ENCODE measurements at places on chromosomes 5 and 9.

DNA sequence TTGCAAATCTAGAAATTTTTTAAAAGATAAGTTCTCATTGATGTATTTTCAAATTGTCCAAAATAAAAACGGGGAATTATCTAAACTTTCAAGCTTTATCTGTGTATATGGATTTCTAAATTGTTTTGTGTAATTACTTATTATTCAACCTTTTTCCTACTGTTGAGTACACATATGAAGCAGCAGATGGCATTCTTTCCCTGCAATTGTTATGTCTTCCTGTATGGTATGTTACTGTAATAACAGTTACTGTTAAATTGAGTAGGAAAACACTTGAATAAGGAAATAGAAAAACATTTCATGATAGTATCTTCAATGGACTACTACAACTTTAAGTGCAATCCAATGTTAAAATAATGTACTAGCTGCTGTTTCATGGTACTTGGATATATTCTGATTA lies 124.8 kb downstream of the RANBP17 start:
- H3K4me3 ChIP-seq, result no peak overlapping the region
- H3K27ac ChIP-seq, result no peak overlapping the region
- H3K4me1 ChIP-seq, result no peaks in the 10 kb centered on the region
- no peak for DNase-seq

GRCh38 chr9:96294159-96294545 lies 7.8 kb downstream of the HSD17B3 start:
- no peaks in the 10 kb centered on the region for H3K36me3 ChIP-seq
- H3K27ac ChIP-seq, result no peak overlapping the region

DNA sequence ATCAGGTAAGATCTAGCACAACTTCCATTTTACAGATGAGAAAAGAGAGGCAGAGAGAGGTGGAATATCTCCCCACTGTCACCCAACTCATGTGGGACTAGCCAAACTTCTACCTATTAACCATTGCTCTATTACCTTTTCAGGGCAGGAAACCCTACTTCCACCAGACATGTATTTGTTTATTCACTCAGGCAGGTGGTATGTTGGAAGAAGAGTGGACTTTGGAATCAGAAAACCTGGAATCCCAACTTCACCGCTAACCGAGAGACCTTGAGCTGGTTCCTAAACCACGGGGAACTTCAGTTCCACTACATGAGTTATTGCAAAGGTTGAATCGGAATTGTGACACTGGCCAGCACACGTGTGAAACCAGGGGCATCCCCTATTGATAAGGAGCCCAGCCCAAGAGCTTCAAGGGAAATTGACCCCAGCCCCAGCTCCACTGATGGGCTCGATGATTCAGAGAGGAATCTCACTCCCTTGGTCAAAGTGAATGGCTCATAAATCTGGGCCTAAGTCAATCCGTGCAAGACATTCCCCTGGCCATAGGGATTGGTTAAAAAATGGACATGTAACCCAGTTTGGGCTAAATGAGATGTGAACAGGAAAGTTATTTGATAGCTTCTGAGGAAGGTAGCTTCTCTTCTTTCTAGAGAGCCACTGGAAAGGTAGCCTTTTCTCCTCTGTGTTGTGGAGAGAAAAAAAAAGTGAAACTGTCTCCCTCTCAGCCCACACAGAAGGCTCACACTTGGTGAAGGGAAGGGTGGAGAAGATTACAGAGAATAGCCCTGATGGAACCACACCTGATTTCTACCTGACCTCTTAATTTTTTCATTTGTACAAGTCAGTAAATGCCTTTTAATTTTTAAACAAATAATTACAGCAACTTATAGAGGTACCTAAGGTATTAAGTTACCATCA lies 5.5 kb upstream of the GLIS3 start:
- no peak overlapping the region for H3K4me3 ChIP-seq
- no peaks in the 10 kb centered on the region for H3K4me1 ChIP-seq
- H3K36me3 ChIP-seq, result peaks cover 5% of the 10 kb centered on the region
- peaks cover 32% of the 10 kb centered on the region for H3K27me3 ChIP-seq
- DNase-seq, result no peak
- H3K27ac ChIP-seq, result no peak overlapping the region

DNA sequence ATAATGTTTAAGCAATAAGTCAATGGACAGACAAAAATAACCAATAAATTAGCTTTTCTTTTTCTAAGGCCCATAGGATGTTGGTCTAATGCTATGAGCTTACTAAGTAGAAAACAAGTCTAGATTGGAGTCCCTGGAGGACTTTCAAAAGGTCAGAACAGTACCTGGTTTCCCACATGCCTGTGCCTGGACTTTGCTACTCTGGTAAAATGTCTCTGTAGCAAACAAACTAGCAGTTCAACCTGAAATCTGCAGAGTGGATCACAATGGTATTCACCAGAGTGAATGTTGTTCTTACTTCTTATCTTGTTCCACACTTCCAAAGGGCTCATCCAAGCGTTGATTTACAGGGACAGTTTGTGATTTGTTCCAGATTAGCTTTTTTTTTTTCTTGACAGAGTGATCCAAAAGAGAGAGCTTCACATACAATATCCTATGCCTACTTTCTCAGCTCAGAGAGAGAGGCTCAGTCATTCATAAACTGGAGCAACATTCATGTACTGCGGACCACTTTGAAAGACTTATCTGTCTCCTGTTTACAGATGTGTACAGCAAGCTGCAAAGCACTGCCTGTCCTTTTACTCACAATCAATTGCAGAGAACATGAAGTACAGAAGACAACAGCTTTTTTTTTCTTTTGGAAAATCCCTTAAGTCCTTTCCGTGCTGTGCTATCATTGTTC lies 466.1 kb downstream of the SPATA31D1 start:
- DNase-seq, result no peak
- H3K36me3 ChIP-seq, result no peaks in the 10 kb centered on the region
- no peak overlapping the region for H3K4me3 ChIP-seq
- no peaks in the 10 kb centered on the region for H3K27me3 ChIP-seq

DNA sequence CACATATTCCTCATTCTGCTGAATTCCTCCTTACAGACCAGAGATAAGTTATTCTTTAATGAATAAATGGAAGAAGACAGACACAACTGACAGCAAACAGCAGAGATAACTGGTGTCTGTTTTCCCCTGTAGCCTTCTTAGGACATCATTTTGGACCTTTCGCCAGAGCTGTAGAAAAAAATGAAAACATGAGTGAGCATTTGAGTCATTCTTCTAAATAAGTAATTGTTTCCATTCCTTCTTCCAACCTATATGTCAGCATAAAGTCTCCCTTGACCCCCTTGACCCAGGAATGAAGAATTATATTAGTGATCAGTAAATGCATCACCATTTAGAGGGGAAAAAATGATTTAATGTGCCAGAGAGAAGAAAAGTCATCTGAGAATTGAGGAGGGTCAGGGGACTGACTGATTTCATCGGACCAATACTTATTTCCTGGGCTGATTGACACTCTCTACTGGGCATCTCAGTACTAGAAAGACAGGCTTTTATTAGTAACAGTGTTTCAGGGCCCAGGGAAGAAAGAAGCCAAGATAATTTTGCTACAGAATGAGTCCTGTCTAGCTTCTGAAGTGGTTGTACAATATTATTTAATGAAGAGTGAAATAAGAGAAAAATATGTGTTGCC lies 597.0 kb downstream of the PSAT1 start:
- H3K4me3 ChIP-seq, result no peak overlapping the region
- no peaks in the 10 kb centered on the region for H3K27me3 ChIP-seq
- no peaks in the 10 kb centered on the region for H3K36me3 ChIP-seq
- no peak overlapping the region for H3K27ac ChIP-seq
- no peaks in the 10 kb centered on the region for H3K4me1 ChIP-seq

- DNase-seq, result no peak
- H3K4me3 ChIP-seq, result no peak overlapping the region
- H3K27ac ChIP-seq, result no peak overlapping the region
Measured at GRCh38 chr9:29691145-29691544, 2117.9 kb upstream of the C9orf72 start.

DNA sequence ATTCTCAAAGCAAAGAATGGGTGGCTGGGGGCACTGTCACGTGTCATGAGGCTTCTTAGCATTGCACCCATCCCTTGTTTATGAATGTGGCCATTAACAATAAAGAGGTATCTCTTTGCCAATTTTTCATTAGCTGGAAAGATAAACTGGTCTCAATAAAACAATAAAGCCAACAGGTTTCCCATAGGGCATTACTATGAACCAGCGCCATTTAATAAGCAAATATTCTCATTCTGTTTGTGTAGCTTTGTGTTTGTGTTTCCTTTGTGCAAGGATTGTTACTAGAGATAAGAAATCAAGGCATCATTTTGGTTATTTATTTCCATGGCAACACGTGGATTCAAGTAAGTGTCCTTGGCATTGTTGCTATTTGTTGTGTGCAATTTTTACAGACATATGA lies 37.6 kb upstream of the CAST start:
- H3K36me3 ChIP-seq, result no peaks in the 10 kb centered on the region
- H3K4me3 ChIP-seq, result no peak overlapping the region
- DNase-seq, result no peak
- no peak overlapping the region for H3K27ac ChIP-seq

- no peaks in the 10 kb centered on the region for H3K27me3 ChIP-seq
- no peak for DNase-seq
- H3K4me1 ChIP-seq, result no peaks in the 10 kb centered on the region
- no peak overlapping the region for H3K4me3 ChIP-seq
- no peak overlapping the region for H3K27ac ChIP-seq
Measured at GRCh38 chr9:34465468-34465867, 6.9 kb downstream of the DNAI1 start.

GRCh38 chr5:73531356-73531755 lies 33.1 kb downstream of the BTF3 start:
- no peak overlapping the region for H3K27ac ChIP-seq
- no peak for DNase-seq
- no peaks in the 10 kb centered on the region for H3K4me1 ChIP-seq
- peaks cover 31% of the 10 kb centered on the region for H3K27me3 ChIP-seq

DNA sequence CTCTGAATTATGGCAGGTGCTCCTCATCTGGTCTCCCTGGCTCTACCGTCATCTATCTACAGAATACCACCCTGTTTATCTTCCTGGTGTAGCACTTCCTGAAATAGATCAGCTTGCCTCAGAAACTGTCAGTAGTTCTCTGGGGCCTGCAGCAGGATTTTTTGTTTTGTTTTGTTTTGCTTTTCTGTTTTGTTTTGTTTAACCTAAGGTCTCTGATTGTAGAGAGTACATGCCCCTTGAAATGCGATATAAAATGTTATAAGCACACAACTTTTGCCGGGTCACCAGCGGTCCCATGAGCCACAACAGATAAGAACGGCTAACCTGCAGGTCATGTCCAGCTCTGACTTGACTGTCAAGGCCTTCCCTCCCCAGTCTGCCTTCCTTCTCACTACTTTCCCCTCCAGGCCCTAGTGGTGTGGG lies 26.6 kb upstream of the CREBRF start:
- H3K4me3 ChIP-seq, result no peak overlapping the region
- peaks cover 23% of the 10 kb centered on the region for H3K36me3 ChIP-seq
- DNase-seq, result no peak
- H3K27ac ChIP-seq, result no peak overlapping the region
- peaks cover 11% of the 10 kb centered on the region for H3K4me1 ChIP-seq

- H3K27me3 ChIP-seq, result no peaks in the 10 kb centered on the region
- no peak overlapping the region for H3K27ac ChIP-seq
- no peak for DNase-seq
- no peaks in the 10 kb centered on the region for H3K36me3 ChIP-seq
- peaks cover 9% of the 10 kb centered on the region for H3K4me1 ChIP-seq
- no peak overlapping the region for H3K4me3 ChIP-seq
Measured at GRCh38 chr5:50550267-50550666, 109.2 kb upstream of the EMB start.

DNA sequence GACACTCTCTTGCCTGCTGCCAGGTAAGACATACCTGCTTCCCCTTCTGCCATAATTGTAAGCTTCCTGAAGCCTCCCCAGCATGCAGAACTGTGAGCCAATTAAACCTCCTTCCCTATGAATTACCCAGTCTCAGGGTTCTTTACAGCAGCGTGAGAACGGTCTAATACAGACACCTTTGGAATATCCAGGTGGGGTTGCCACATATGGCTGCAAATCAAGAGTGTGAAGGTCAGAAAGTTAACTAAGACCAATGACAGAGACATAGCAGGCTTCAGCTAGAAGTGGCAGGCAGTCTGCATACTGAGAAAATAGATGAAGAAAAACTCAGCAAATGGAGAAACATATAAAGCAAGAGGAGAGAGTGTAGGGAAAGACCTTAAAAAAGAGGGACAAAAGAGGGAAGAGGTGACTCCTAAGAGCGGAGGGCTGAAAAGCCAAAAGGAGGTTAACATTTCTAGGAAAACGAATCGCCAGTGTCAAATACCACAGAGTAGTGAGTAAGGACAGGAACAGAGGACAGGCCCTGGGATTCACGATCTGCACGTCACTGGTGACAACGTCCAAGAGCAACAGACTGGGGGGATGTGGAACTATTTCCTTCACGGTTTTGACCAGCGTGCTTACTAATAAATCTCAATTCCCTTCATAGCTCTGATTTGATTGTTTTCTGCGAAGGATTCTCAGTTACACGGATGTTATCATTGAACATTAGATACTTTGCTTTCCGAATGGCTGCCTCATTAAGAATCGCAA lies 1.7 kb upstream of the ACO1 start:
- H3K36me3 ChIP-seq, result no peaks in the 10 kb centered on the region
- no peak for DNase-seq
- no peak overlapping the region for H3K4me3 ChIP-seq
- peaks cover 20% of the 10 kb centered on the region for H3K27me3 ChIP-seq

GRCh38 chr9:106761493-106761892 lies 101.5 kb upstream of the ZNF462 start:
- no peaks in the 10 kb centered on the region for H3K4me1 ChIP-seq
- H3K36me3 ChIP-seq, result no peaks in the 10 kb centered on the region
- no peaks in the 10 kb centered on the region for H3K27me3 ChIP-seq
- no peak overlapping the region for H3K27ac ChIP-seq
- no peak for DNase-seq

GRCh38 chr9:4375424-4376200 lies 75.7 kb upstream of the GLIS3 start:
- H3K4me1 ChIP-seq, result no peaks in the 10 kb centered on the region
- no peak overlapping the region for H3K4me3 ChIP-seq
- H3K27ac ChIP-seq, result no peak overlapping the region
- H3K36me3 ChIP-seq, result no peaks in the 10 kb centered on the region
- H3K27me3 ChIP-seq, result peaks cover 45% of the 10 kb centered on the region

DNA sequence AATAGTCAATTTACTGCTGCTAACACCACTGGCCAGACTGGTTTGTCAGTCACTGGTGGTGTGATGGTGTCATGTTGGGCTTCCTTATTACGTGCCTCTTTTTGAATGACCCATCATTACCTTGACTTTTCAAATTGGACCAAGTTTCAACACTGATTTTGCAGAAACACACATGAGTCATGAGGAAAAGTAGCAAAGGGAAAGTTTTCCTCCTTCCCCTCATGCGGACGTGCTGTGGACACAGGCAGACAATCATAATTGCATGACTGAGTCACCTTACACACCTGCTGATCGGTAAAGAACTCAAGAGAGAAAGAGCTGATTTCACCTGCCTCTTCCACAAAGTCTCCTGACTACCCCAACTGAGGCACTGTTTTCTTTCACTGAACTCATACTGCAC lies 324.5 kb downstream of the ARRDC3 start:
- H3K27me3 ChIP-seq, result peaks cover 33% of the 10 kb centered on the region
- H3K36me3 ChIP-seq, result no peaks in the 10 kb centered on the region
- H3K4me3 ChIP-seq, result no peak overlapping the region
- H3K27ac ChIP-seq, result no peak overlapping the region
- H3K4me1 ChIP-seq, result no peaks in the 10 kb centered on the region

Measured in effector memory CD8-positive, alpha-beta T cell (primary cell).